Activated T-cell treated with anti-CD3 and anti-CD28 coated beads for 24 hours (primary cell): ENCODE measurements at places on chromosomes 5 and 9.
A peak's percentile ranks its signal among the peaks of the same experiment; 100 is the strongest.

- peak; percentile 33 for DNase-seq
Observed at GRCh38 chr9:128550226-128550625, 2.2 kb upstream of the SPTAN1 start.

GRCh38 chr5:176388003-176388443, 375 bp downstream of the NOP16 start:
- DNase-seq, result no peak

GRCh38 chr9:35689542-35690293, at the start of gene TPM2:
Gene TPM2, minus strand, starts transcription at chr9:35689925. Its CDS starts 108 bp downstream, at chr9:35689817.
- no peak for DNase-seq

- DNase-seq, result no peak
Observed at GRCh38 chr9:110844121-110844520, 175.5 kb downstream of the MUSK start.

- DNase-seq, result no peak
Observed at GRCh38 chr5:164741376-164741775, 1236.0 kb downstream of the MAT2B start.

GRCh38 chr9:134888603-134889190, 8.1 kb downstream of the FCN2 start:
- no peak for DNase-seq

- no peak for DNase-seq
Observed at GRCh38 chr5:55851675-55851979, 470 bp downstream of the IL31RA start.

DNA sequence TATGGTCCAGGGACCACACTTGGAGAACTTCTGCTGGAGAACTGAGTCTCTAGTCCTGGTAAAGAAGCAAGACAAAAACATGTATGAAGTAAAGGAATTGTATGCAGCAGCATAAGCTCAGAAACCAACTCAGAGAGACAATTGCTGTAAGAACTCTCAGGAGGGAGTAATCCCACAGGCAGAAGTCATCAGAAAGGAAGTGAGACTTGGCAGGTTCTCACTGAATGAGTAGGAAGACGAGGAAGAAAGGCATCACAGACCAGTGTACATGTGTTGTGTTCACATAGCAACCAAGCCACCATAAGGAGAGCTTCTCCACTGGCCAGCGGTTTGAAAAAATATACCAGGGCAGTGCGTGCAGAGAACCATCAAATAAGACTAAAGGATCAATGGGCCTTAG, 57.9 kb upstream of the FST start:
- no peak for DNase-seq

DNA sequence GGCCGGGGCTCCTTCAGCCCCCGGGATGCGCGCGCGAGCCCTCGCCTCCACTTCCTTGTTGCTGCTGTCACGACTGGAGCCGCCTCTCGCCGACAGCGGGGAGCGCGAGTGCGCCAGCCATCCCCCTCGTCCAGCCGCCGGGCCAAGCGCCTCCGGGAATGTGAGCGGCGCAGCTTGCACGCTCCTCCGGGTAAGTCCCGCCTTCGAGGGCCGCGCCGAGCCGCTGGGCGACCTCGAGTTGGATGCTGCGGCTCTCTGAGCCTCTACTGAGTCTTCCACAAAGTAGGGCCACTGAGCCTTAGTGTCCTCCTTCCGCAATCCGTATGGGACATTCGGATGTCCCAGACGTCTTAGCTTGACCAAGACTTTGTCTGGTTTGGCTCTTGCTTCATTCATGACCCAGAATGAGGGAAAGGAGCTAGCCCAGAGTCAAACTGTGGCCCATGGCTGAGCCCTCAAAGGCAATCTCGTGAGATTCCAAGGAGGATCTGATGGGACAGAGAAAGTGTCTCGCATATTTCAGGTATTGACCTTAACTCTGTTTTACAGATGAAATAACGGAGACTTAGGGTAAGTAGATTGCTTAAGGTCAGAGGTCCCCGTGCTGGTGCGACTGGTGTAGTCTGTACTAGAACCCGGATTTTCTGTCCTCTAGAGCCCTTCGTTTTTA, 586 bp downstream of the HMGXB3 start:
- DNase-seq, result peak; percentile 14

DNA sequence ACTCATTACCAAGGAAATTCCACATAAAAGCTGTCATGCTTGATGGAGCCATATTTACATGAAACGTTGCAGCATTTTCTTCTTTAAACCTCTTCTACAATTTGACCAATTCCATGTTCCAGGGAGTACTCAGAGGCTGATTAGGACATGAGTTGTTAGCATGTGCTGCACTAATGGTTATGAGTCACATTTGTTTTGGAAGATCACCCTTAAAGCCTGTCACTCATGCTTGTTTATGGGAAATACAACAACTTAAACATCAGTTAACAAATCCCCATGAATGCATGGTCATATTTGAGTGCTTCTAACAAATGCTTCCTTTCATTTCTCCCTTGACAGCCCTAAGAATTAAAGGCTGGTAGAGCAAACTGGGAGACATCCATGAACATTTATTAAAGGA, 156.1 kb downstream of the GHR start:
- DNase-seq, result no peak

GRCh38 chr9:96187151-96187555, 114.8 kb downstream of the HSD17B3 start:
- DNase-seq, result no peak

GRCh38 chr9:120299785-120300184, 280.2 kb downstream of the CDK5RAP2 start:
- DNase-seq, result no peak

- DNase-seq, result peak; percentile 89
Observed at GRCh38 chr5:172175263-172175719, 12.7 kb downstream of the STK10 start.

- no peak for DNase-seq
Observed at GRCh38 chr5:171483551-171484135, 64.2 kb downstream of the FGF18 start.

DNA sequence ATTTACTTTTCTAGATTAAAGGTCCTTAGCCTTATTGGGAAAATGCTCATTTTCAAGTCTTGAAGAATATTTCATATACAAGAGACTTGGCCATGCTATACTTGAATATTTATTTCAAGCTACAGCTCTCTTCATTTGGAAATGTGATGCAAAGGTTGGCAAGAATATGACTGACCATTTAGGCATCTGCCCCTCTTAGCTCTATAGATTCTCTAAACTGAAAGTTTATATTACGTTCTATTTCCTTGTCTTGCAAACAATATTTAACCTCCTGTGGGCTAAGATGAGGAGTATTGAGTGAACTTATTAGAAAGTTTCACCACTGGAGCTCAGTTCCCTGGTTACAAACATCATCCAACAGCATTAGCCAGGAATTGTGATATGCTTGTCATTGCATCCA, 593.1 kb downstream of the MAT2B start:
- DNase-seq, result no peak

- no peak for DNase-seq
Observed at GRCh38 chr9:115079156-115079555, 38.8 kb downstream of the TNC start.

DNA sequence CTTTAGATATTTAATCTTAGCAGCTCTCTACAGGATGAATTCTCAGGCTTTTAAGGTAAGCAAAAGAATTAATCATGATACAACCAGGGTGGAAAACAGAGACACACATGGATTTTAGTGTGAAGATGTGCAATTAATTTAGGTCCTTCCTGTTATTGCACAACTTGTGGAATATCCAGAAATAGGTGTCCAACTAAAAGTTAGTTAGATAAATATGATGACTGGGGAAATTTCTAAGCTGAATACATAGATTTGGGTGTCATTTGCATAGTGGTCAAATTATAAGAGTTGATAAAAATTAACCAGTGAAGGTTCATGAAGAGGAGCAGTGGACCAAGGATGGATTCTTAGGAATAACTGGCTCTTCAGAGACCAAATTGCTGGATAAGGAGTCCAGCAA, 266.1 kb downstream of the PRR16 start:
- no peak for DNase-seq

DNA sequence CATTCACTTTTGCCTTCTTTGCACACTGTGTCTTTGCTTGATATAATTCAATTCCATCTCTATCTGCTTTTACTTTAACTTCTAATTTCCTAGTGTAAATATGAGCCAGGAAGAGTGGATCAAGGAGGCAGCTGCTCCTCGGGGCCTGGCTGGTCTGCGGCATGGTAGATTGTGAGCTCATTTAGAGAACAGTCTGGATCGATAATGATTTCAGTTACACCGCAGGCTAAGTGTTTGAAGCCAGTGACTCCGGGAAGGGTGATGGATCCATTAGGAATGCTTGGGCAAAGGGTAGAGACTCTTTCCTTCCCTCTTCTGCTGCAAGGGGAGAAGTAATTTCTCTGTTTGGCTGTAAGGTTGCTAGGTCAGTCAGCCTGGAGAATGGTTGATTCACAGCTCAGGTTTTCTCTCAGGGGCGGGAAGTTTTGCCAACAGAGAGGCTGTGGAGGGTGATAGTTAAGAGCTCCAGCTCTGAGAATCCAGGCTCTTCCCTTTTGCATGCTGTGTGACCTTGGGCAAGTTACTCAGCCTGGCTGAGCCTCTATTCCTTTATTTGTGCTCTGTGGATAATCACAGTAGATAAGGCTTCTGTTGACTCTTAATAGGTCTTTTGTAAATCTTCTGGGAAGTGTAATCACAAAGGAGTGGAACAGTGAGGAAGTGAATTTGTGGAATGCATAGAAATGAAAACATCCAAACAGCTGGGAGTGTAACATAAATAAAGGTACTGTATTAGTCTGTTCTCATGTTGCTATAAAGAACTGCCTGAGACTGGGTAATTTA, 99.1 kb downstream of the PTTG1 start:
- DNase-seq, result no peak

DNA sequence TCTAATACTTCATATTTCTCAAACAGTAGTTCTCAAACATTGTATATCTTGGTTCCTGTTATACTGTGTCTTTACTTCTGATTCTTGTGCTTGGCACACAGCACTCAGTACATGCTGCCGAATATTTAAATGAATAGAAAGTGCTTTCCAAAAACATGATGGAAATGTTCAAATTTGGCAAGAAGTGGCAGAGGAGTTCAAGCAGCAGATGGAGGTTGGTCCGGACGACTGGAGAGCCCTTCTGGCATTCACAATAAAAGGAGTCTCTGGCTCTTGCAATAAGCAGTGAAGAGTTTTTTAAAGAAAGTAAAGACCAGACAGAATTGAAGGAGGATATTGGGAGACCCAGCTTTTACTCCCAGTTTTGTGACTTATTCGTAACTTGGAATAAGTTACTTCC, 36.3 kb downstream of the TSTD2 start:
- no peak for DNase-seq

DNA sequence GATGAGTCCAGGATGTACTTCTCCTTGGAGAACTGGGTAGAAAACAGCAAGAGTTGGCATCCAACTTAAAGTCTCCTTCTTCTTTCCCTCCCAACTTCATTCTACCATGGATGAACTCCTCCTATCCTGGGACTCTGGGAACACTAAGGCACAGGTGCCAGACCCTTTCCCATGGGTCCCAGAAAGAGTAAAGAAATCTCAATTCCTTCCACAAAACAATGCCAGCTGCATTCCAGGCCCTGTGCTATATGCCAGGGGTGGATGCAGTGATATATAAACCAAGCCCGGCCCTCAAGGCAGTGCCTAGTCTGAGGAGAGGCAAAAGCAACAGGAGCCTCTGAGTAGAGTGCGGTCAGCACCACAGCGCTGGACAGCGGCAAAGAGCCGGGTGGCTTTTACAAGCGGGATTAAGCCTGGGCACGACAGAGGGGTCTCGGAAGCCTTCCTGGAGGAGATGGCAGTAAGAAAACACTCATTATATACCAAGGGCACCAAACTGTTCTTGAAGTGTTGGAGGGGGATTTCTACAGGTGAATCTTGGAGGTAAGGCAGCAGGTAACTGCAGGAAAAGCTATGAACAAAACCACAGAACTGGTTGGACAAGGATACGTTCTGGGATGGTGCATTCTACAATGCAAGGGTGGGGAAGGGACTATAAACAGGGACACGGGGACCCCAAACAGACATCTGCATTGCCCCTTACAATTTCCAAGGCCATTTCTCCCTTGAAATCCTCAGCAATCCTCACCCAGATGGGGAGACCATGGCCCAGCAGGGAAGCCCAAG, 16.4 kb upstream of the TOR2A start:
- DNase-seq, result no peak

GRCh38 chr5:194603-195209, 3.4 kb downstream of the LRRC14B start:
- DNase-seq, result no peak

- no peak for DNase-seq
Observed at GRCh38 chr9:28232686-28233085, 659.4 kb upstream of the C9orf72 start.

DNA sequence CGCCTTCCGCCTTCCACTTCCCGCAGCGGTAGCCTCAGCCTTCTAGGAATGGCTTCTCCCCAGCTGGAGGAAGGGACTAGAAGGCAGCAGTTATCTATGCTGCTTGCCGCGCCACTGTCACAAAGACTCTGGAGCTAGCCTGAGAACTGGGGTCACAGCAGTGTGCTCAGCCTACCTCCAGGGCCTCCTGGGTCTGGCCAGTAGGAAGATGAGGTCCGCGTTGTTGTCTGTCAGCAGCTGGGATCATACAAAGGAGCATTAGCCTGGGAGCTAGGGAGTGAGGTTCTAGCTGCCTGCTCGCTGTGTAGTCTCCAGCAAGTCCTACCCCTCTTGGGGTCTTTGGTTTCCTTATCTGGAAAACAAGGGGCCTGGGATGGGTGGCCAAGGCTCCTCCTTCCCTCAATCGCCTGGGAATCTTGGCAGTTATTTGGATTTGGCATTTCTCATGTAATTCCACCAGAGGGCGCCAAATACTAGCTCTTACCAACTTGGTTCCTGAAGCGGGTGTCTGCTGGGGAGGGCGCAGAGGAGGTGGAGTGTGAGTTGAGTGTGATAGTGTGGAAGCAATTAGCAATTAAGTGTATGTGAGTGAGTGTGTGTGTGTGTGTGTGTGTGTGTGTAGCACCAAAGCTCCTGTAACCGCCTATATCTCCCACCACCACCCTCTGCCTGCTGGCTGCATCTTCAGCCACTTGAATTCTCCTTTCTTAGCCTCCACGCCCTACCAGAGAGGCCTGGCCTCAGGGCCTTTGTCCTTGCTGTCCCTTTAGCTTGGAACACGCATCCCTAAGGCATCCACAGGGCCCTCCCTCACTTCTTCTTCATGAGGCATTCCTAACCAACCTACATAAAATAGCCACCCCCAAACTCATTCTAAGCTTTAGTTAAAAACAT, 97.1 kb downstream of the ENTREP1 start:
- DNase-seq, result peak; percentile 22

- no peak for DNase-seq
Observed at GRCh38 chr9:36214571-36214970, 23.9 kb downstream of the CLTA start.

- no peak for DNase-seq
Observed at GRCh38 chr5:42483472-42484154, 60.4 kb downstream of the GHR start.
